ENCODE measurements at places on chromosomes 2 and 18.

- DNase-seq, result no peak
These were observed 26.9 kb downstream of the GCG start for GRCh38 chr2:162125138-162125537.

GRCh38 chr18:48136827-48137373 is 206.4 kb upstream of the SMAD2 start:
- DNase-seq, result peak; percentile 36

DNA sequence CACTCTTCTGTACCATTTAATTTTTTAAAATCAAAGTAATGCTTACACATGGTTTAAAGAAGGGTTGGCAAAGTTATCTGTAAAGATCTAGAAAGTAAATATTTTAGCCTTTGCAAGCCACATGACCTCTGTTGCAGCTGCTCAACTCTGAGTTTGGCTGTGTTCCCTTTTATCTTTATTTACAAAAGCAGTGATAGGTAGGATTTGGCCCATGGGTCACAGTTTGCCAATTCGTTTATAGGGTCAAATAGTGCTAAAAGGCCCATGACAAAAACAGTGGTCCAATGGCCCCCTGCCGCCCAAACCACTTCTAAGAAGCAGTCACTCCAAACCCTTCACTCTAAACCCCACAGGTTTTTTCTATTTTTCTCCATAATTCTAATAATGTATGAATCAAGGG is 124.8 kb downstream of the PARD3B start:
- DNase-seq, result peak; percentile 32

GRCh38 chr2:181340891-181341290 is 116.3 kb upstream of the ITGA4 start:
- no peak for DNase-seq

DNA sequence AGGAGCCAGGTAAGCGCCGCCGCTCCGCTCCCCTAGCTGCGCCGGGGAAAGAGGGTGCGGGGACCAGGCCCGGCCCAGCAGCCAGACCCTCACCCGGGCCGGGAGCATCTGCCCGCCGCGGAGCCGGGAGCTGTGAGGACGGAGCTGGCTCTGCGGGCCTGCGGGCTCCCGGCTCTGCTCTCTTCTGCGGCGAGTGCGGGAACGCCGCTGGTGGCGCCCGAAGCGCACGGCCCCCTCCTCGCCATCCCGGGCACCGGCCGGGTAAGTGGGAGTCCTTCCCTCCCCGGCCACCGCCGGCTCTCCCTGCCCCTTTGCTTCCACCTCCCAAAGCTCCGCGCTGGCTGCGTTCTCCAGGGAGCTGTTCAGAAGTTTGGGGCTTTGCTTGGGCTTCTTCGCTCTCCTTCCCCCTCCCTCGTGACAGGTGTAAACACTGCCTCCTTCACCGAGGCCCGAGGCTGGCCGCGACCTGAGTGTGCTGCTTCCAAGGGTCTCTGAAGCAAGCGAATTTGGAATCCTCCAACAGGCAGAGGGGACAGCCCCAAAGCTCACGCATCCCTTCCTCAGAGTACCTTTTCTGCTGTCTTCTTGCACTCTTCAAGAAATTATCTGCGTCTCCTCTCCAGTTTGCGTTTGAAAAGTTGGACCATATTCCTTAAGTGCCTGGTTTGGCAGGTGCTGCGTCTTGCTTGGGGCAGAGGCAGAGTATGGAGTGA is 632 bp downstream of the AFTPH start:
- DNase-seq, result peak; percentile 41

DNA sequence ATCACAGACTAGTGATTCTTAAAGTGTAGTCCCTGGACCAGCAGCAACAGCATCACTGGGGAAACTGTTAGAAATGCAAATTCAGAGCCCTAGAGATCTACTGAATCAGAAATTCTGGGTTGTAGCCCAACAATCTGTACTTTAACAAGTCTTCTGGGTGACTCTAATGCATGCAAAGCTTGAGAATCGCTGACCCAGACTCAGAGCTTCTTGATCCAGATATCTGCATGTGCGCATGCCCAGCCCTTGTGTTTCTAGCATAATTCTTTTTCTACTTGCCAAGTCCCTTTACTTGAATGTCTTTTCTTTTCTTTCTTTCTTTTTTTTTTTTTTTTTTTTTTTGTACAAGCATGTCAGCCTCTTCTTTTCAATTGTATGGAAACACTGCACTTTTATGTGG is 60.4 kb downstream of the FIGN start:
- DNase-seq, result no peak

DNA sequence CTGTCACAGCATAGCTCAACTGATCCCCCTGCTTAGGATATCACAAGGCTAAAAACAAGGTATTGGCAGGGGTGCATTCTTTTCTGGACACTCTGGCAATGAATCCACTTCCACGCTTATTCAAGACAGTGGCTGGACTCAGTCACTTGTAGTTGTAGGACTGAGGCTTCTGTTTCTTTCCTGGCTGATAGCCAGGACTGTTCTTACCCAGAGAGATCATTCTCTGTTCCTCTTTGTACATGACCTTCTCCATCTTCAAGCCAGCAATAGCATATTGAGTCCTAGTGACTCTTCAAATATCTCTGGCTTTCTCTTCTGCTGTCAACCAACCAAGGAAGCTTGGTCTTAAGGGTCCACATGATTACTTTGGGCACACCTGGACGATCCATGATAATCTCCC is 241.3 kb downstream of the RBM43 start:
- no peak for DNase-seq

DNA sequence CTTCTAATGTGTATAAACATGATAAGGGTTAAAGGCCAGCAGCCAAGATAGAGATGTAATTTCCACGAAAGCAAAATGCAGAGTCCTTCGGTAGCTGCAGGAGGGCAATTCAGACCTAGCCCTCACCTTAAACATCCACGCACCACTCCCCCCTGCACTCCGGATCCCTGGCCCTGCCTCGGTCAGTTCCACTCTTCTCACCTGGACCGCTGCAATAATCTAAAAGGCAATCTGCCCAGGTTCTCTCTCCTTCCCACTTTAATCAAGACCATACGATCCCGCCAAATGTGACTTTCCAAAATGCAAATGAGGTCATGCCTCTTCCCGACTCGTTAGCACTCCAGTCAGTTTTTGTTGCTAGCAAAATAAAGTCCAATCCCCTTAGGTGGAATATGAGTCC is 485.2 kb downstream of the EIPR1 start:
- no peak for DNase-seq

DNA sequence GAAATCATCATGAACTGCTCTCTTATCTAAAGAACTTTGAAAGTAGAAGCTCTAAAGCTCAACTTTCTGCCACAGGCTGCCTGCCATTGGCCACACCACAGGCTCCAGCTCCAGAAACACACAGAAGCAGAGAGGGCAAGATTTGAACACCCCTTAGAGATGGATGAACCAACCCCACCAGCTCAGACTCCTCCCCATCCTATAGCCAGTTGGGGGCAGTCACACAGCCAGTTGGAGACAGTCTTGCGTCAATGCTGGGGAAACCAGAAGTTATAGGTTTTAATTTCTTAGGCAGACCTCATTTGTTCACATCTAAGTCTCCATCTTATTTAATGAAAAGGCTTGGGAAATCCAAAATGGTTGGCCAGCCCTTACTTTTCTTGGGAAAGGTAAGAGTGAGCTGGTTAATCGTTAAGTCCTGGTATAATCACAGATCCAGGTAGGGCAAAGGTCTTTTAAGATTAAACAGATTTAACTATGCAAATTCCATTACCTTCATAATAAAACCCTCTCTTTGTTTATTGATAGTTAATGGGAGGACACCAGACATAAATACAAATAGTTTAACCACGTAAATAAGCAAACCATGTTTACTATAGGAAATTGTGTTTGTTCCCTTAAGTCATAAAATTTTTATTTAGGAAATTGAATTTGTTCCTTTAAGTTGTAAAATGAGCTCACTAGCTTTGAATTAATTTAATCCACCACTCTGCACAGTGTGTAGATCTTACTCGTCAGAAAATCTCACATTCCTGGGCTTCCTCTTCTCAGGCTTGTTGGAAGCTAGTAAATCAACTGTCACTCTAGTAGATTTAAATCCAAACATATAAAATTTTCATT is 28.0 kb downstream of the MRO start:
- no peak for DNase-seq

DNA sequence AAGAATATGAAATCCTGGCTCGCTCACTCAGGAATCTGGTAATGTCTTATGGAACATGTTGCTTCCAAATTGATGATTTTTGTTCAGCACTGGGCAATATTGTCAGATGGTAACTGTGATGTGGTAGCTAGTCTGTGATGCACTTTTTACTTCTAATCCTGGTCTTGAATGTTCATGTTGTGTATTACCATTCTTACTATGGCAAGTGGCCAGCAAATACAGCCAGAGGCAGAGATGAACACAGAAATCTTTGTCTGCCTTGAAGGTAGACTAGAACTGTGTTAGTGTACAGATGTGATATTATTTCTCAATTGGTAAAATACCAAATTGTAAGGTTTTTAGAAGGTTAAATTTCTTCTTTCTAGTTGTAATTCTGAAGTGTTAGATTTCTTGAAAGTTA is 83.3 kb downstream of the UBE2E3 start:
- DNase-seq, result no peak

DNA sequence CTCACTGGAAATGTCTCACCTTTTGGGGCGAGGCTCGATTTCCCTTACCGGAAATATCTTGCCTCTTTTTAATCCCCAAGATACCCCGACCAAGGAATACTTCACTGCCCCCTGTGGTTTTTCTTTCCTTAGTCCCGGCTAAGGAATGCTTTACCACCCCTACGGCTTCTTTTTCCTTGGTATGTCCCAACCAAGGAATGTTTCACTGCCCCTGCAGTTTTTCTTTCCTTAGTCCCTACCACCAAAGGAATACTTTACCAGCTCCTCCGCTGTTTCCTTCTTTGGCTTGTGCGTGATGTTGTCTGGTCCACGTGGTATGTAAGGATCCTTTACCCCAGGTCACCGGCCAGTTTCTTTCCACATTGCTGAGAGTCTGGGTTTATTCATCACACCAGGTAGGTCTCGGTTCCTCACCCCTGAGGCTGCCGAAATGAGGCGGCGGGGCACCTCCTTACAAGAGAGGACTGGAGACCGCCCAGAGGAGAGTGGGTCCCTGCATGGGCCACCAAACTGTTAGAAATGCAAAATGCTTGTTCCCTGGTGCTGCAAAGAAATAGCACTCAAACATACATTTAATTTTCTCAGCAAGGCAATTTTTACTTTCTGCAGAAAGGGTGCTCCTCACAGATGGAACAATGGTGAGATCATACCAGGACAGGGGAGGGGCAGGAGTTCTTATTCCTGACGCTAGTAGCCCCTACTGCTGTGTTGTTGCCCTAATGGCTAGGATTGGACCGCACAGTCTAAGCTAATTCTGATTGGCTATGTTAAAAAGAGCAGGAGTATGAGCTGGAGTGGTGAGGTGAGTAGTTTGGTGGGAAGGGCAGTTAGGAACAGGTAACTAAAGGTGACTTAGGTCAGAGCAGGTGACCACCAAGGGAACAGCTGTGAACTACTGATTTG is 33.4 kb upstream of the CLASP1 start:
- no peak for DNase-seq

DNA sequence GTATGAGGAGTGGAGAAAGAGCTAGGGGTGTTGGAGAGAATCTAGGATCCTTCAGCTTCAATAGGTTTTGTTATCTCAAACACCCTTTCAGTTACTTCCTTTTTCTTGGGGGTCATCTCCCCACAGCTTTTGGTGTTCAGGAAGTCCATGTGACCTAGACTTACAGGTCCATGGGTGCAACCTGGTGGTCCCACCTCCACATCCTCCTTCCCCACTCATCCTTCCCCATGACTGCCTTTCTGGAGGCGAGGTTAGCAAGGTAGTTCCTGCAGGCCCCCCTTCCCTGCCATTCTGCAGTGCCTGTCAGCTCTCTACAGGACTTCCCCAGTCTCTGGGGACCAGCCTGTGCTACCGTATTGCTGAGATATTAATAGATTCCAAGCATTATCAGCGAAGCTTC is 107.6 kb downstream of the TMEM17 start:
- DNase-seq, result no peak

GRCh38 chr2:207771421-207771820 is 1.7 kb upstream of the FZD5 start:
- no peak for DNase-seq

GRCh38 chr2:157838442-157839161 is 37.5 kb downstream of the ACVR1 start:
- DNase-seq, result peak; percentile 53

DNA sequence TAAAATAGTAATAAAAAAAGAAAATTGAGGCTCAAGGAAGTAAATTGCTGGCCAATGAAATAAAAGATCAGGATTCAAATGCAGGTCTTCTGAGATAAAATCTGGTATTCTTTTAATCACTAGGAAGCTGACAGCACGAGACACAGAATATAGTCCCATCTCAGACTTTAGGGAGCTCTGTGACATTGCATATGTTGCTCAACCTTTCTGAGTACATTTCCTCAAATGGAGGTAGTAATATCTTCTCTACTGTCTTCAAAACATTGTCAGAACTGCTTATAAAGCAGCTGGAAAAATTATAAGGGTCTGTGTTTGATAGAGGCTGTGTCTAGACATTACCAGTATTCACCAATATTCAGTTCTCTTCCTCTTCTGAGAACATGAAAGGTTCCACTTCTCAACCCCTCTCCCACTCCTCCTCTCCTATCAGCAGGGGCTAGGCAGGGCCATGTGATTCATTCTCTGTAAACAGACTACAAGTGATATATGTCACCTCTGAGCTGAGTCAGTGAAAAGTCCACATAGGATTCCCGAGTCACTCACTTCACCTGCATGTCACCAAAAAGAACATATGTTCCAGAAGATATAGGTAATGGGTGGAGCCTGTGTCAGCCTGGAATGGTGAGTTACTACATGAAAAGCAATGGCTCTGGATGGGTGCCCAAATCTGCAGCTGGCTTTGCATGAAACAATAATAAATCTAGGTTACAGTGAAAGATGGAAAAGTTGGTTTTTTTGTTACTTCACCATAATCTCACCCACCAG is 7.1 kb downstream of the KCNE4 start:
- no peak for DNase-seq

GRCh38 chr2:118246079-118246478 is 157.8 kb downstream of the INSIG2 start:
- DNase-seq, result no peak

GRCh38 chr2:240888130-240888889 is 7.6 kb downstream of the MAB21L4 start:
- DNase-seq, result no peak

- no peak for DNase-seq
These were observed 50.4 kb downstream of the CCDC102B start for GRCh38 chr18:68848242-68848641.

GRCh38 chr2:17719562-17720371 is 33.8 kb downstream of the SMC6 start:
- peak; percentile 8 for DNase-seq

- DNase-seq, result no peak
These were observed 156.3 kb upstream of the CCDC68 start for GRCh38 chr18:55115606-55116005.

DNA sequence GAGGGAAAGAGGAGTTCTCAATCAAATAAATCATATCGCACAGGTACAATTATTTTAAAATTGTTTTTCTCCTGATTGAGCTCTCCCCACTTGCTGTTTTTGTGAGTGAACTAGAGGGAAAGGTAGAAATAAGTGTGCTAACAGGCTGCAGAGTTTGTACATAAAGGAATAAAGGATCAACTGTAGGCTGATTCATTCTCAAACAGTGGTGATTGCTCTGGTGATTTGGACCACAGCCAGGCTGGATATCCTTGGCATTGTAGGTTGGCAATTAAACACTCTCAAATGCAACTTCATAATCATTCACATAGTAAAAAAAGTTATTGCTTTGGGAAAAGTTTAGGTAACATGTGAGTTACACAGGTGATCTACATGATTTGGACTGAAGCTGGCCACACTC is 29.8 kb downstream of the LRP1B start:
- no peak for DNase-seq

GRCh38 chr18:22694954-22695353 is 238.2 kb upstream of the RBBP8 start:
- DNase-seq, result no peak

GRCh38 chr2:141200191-141200590 is 930.6 kb downstream of the LRP1B start:
- DNase-seq, result no peak
